Sigmoid colon (tissue), 7 donors: ENCODE measurements at places on chromosomes 4 and X. TPM values are rescaled to one million over a fixed set of nuclear protein-coding genes. Genes with fewer than 3 reads are reported as not detected.

MAP9 gene
- 17.1 TPM for total RNA-seq

XAGE1B gene
- not detected for total RNA-seq

PRR32 gene
- not detected for total RNA-seq

DNA sequence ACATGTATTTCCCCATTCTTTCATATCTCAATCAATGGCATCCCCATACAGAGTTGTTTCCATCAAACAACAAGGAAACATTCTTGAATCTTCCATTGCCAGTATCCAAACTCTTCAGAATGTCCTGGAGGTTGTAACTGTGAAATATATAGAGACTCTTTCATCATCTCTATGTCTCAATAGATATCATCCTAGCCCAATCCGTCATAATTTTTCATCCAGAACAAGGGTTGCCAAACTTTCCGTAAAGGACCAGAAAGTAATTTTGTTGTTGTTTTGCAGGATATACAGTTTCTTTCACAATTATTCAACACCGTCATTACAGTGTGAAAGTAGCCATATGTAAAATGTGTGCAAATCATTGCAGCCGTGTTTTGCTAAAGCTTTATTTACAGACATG, 15.2 kb upstream of the CXCL6 start:
- no peak overlapping the region for H3K4me3 ChIP-seq
- no peak overlapping the region for H3K27ac ChIP-seq
- no peaks in the 10 kb centered on the region for H3K4me1 ChIP-seq
- no peaks in the 10 kb centered on the region for H3K36me3 ChIP-seq
- DNase-seq, result no peak
- no peaks in the 10 kb centered on the region for H3K27me3 ChIP-seq

DNA sequence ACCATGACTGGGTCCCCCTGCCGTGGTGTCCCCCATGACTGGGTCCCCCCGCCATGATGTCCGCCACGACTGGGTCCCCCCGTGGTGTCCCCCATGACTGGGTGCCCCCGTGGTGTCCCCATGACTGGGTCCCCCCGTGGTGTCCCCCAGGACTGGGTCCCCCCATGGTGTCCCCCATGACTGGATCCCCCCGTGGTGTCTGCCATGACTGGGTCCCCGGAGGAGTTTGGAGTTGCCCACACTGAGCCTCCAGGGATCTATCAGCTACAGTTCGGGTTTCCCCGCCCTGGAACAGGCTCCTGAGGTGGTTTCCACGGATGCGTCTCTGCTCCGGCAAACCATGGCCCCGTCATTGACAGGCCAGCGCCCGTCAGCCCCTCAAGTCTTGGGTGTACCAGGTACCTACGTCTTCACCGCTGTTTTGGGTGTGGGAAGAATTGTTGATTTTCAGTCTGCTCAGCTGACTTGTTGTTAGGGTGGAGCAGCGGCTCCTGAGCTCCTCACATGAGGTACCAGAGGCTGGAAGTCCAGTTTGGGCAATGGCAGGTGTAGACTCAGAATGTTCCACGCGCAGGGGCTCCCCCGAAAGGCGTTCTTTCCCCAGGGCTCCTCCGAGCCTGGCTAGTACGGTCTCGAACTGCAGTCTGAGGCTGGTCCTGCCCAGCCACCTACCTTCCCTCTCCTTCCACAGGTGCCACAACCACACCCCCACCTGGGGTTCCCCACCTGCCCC, 8.3 kb upstream of the PDE6B start:
- DNase-seq, result no peak
- no peak overlapping the region for H3K27ac ChIP-seq
- no peak overlapping the region for H3K4me3 ChIP-seq
- no peaks in the 10 kb centered on the region for H3K36me3 ChIP-seq
- peaks cover 20% of the 10 kb centered on the region for H3K27me3 ChIP-seq

PARM1 gene
- 21.9 TPM for total RNA-seq

POU3F4 gene
- total RNA-seq, result 0.33 TPM

GRCh38 chrX:106050054-106050453, 11.5 kb upstream of the SERPINA7 start:
- H3K27ac ChIP-seq, result no peak overlapping the region
- H3K27me3 ChIP-seq, result no peaks in the 10 kb centered on the region
- no peak for DNase-seq

- no peak overlapping the region for H3K4me3 ChIP-seq
- H3K36me3 ChIP-seq, result no peaks in the 10 kb centered on the region
- no peak for DNase-seq
- no peak overlapping the region for H3K27ac ChIP-seq
- H3K27me3 ChIP-seq, result peaks cover 7% of the 10 kb centered on the region
Measured at GRCh38 chrX:1111601-1112300, 100.7 kb downstream of the CRLF2 start.

DNA sequence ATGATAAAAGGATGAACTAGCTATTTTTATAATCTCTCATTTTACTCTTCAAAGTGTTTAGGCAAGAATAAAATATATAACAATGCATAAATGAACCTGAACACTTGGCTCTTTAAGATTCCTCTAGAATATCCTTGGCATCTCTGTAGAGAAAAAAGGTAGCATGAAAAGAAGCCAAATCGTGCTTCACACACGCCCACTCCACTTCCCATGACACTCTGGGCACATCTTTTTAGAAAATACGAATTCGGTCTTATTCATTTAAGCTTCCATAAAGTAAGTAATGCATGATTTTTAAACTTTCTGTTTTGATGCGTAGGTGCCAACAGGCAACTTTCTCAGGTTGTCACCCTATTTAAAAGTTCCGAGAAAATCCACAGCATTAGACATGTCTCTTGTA, 73.6 kb upstream of the SORBS2 start:
- no peak overlapping the region for H3K4me3 ChIP-seq
- H3K27ac ChIP-seq, result no peak overlapping the region
- no peaks in the 10 kb centered on the region for H3K27me3 ChIP-seq
- H3K4me1 ChIP-seq, result no peaks in the 10 kb centered on the region
- no peaks in the 10 kb centered on the region for H3K36me3 ChIP-seq

DNA sequence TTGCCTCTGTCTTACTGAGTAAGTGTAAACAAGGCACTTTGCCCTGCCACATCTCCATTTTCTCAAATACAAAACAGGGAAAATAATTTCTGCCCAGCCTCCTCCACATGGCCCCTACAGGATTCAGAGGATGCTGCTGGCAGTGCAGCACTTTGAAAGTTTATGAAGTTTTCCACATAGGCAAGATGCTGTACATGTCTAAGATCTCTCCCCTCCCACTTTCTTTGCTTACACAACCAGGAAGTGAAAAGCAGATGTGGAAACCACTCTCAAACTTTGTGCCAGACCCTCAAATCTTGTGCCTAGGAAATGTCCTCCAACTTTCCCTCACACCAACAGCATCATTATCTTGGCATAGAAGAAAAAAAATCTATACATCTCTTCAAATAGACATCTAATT, 257.0 kb upstream of the LDB2 start:
- H3K27me3 ChIP-seq, result no peaks in the 10 kb centered on the region
- H3K27ac ChIP-seq, result no peak overlapping the region
- H3K4me1 ChIP-seq, result no peaks in the 10 kb centered on the region
- DNase-seq, result no peak

DNA sequence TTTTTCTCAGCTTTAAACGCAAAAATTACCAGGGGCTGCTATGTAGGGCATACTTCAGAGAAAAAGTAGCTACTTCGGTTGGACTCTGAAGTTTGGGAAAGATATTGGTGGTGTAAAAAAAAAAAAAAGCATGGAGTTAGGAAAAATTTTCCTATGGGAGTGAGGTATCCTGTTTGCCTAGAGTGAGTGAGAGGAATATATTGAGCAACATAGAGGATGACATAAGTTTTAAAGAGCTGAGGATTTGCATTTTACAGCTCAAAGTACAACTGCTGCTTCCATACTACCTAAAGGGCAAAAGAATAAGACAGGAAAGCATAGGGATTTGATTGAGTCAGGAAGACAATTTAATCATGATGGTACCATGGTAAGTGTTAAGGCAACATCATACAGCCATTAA, 7.3 kb downstream of the GPRASP1 start:
- H3K4me3 ChIP-seq, result no peak overlapping the region
- peaks cover 18% of the 10 kb centered on the region for H3K4me1 ChIP-seq
- no peak overlapping the region for H3K27ac ChIP-seq

DNA sequence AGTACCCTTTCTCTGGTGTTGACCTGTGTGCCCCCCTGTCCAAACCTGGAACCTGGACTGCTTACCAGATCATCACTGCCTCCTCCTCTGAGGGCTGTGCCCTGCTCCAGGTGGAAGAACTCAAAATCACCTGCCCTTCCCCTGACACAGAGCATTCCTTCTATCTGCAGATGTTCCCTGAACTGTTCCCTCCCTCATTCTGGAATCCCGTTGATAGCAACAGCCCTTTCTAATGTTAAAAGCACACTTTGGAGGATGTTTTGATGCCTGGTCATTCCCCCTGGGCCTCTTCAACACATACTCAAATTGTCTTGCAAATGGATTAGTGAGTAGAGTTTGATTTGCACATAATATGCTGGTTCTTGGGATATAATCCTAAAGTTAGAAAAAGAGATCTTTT, 225.8 kb downstream of the FGF13 start:
- no peaks in the 10 kb centered on the region for H3K27me3 ChIP-seq
- DNase-seq, result no peak
- H3K4me3 ChIP-seq, result no peak overlapping the region
- H3K27ac ChIP-seq, result no peak overlapping the region
- H3K4me1 ChIP-seq, result no peaks in the 10 kb centered on the region
- H3K36me3 ChIP-seq, result no peaks in the 10 kb centered on the region

NAP1L3 gene
- total RNA-seq, result 8.6 TPM

TRIML2 gene
- total RNA-seq, result not detected

CDKL5 gene
- 5.2 TPM for total RNA-seq

GRCh38 chr4:972651-973424, 531 bp downstream of the DGKQ start:
- H3K36me3 ChIP-seq, result no peaks in the 10 kb centered on the region
- DNase-seq, result no peak
- peak overlapping the region; percentile 85 for H3K4me3 ChIP-seq
- no peaks in the 10 kb centered on the region for H3K27me3 ChIP-seq
- no peak overlapping the region for H3K27ac ChIP-seq
- H3K4me1 ChIP-seq, result peaks cover 35% of the 10 kb centered on the region

GRCh38 chr4:128359422-128359821, 71.8 kb upstream of the PGRMC2 start:
- no peak for DNase-seq
- no peaks in the 10 kb centered on the region for H3K27me3 ChIP-seq
- H3K27ac ChIP-seq, result no peak overlapping the region
- no peaks in the 10 kb centered on the region for H3K36me3 ChIP-seq

PLP1 gene
- 55.4 TPM for total RNA-seq

DNA sequence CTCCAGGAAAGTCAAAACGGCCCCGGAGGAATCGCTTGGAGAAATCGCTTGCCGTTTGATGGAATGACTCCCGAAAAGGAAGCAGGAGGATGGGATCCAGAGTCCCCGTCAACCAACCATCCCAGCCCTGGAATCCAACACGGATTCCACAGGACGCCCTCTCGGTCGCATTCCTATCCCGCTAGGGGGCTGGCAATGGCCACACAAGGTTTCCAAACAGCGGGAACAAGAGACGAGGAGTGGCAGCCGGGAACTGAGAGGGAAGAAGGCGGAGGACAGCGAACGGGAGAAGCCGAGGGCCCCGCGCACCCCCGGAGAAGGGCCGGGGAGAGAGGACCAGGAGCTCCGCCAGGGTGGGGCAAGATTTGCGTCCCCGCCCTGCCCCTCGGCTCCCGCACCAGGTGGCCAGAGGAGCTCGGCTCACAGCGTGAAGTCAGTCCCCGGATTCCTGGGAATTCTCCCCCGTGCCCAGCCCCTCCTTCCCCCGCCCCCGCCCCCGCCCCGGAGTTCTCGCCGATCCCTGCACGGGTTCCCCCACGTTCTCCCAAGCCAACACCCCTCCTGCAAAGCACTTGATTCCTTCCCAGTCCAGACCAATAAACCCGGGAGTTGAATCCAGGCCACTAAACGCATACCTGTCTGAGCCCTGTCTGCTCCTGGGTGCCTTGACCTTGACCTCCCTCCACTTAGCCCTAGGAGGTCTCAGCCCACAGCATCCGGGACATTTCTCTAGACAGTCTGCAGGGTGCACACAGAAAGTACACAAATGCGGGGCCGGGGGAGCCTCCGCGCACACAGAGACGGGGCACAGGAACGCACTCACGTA, 1.4 kb downstream of the PDZD4 start:
- no peaks in the 10 kb centered on the region for H3K4me1 ChIP-seq
- H3K27ac ChIP-seq, result peak overlapping the region; percentile 76
- peak overlapping the region; percentile 55 for H3K4me3 ChIP-seq
- H3K36me3 ChIP-seq, result no peaks in the 10 kb centered on the region
- peaks cover 7% of the 10 kb centered on the region for H3K27me3 ChIP-seq

DNA sequence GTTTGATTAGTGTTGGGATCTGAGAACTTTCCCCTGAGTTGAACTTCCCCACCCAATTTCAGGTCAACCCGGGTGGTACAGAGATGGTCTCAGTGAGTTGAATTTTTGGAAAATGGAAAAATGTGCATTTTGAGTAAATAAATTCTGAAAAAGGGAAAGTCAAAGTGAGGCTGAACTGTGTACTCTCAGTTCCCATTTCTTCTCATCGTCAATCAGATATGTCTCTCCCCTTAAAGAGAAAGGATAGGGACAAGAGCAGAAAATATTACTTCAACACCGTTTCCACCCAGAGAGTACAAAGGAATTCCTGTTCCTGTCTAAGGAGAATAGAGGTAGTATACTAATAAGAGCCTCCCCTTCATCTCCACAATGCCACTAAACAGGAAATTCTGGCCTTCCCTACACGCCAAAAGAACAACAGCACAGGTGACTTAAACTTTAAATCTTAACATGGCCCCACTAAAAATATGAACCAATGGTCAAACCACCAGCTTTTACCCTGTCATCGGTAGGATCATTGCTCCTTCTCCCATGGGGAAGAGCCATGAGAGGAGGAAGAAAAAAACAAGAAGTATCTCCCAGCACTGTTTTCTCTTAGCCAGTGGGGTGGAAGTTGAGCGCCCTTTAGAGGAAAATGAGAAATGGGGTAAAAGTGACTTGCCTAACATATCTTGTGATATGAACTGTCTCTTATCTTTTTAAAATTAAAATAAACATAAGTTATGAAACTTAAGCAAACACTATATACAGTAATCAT, 30.3 kb downstream of the BMP3 start:
- no peaks in the 10 kb centered on the region for H3K36me3 ChIP-seq
- no peak for DNase-seq
- H3K27ac ChIP-seq, result no peak overlapping the region
- H3K27me3 ChIP-seq, result no peaks in the 10 kb centered on the region
